ENCODE measurements at places on chromosomes 2 and 18.

DNA sequence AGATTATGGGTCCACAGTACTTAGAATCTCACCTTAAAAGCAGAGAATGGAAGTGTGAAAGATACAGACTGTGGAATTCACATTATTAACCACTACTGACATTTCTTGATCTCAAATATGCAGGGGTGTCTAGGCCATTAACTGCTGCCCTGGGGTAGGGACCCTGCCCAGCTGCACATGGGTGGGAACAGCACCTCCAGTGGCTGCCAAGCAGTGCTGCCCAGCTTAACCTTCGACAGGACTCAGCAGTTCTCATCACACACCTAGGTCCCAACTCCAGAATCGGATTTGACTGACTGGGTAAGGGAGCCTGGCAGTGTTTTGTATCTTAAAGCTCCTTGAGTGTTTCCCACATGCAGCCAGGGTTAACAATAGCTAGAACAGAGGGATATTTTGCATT, 14.9 kb downstream of the ERFE start:
- no peak for DNase-seq

DNA sequence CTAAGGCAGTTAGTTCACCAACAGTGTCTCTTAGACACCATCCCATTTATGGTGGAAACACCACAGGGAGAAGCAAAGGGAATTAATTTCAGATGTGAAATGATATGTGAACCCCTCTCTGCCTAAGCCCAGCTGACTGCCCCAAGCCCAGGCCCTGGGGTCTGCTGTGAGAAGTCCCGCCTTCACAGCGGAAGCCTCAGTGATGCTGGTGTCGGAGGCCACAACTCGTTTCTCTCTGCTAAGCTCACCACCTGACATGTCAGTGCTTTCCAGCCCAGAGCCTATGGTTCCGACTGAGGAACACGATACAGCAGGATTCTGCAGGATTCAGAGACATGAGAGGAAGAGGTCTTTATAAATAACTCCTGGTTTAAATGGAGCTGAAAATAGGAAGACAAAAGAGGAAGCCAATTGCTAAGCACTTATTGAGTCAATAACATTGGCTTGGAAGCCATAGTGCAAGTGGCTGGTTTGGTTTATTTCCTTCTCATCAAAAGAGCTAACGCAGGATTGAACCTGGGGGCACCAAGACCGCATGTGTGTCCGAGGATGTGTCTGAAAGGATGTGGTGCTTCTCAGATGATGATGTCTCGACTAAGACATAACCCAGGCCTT, 21.9 kb upstream of the LOXHD1 start:
- no peak for DNase-seq

DNA sequence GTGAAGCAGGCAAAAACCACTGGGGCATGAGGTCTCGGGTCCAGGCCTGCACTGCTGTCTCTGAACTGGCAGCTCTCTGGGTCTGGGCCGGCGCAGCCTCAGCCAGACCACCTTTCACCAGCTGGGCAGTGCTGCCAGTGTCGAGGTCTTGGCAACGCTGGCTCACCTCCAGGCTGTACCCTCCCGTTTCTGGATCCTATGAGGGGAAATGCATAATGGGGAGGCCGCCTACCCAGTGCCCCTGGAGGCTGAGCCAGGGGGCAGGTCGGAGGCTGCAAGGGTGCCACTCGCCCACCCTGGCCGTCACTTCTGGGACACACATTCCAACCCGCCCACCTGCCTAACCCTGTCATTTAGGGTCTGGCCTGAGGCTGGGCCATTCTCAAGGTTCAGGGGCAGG, 24.6 kb downstream of the KIF1A start:
- no peak for DNase-seq

DNA sequence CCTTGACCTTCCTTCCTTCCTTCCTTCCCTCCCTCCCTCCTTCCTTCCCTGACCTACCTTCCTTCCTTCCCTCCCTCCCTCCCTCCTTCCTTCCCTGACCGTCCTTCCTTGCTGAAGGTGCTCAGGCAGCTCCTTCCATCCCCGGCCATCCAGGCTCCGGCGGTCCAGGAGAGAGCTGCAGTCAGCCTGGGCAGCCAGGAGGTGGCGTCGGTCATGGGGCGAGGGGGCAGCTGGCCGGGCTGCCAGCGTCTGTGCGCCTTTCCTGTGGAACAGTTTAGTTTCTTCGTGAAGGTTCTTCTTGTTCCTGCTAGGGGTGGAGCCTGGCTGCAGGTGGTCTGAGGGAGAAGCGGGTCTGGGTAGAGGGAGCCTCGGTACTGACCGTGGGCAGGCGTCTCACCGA, 15.7 kb downstream of the GPR35 start:
- DNase-seq = peak; percentile 32

DNA sequence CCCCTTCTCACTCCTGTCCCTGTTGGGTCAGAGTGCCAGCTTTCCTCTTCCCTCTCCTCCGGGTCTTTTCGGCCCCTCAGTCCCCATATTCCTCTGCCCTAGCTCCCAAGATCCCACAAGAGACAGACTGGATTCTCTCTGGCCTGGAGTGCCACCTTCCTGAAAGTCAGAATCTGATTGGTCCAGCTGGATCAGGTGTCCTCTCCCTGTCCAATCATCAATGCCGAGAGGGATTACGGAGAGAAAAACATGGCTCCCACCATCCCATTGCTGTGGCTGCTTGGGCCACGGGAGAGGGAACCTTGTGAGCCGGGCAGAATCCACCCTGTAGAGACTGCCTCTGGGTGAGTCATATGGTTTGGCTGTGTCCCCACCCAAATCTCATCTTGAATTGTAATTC, 2.7 kb upstream of the MROH2A start:
- no peak for DNase-seq

- DNase-seq = peak; percentile 38
Observed at GRCh38 chr2:26847307-26847654, 651 bp upstream of the DPYSL5 start.

DNA sequence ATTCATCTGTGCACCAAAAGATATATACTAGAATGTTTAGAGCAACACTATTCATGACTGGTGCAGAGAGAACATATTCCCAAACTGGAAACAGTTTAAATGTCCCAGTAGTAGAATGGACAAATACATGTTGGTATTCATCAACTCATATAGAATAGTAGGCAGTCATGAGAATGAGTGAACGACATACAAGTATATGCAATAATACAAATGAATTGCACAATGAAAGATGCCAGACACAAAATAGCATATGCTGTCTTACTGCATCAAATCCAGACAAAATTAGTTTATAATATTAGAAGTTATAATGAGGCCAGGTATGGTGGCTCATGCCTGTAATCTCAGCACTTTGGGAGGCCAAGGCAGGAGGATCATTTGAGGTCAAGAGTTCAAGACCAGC, 8.3 kb upstream of the PRKAG3 start:
- DNase-seq = no peak

- no peak for DNase-seq
Observed at GRCh38 chr2:98452396-98453027, 7.9 kb downstream of the INPP4A start.

- peak; percentile 8 for DNase-seq
Observed at GRCh38 chr18:13530879-13531387, 195.4 kb downstream of the FAM210A start.

GRCh38 chr2:131035826-131036231, 57.4 kb downstream of the FAM168B start:
- DNase-seq = no peak

GRCh38 chr18:79640064-79640672, 39.4 kb upstream of the CTDP1 start:
- no peak for DNase-seq

DNA sequence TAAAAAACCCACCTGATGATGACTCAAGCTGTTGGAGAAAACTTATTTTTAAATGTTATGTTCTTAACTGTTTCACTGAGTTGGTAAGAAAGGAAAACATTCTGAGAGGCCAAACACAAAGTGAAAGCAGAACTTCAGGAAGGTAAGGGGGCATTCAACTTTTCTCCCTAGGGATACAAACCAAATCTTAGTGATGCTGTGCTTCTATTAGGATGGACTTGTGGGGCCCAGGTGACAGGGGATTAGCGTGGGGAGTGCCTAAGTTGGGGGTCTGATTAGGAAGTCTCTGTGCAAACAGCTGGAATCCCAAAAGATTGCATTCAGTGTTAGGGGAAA, 18.5 kb downstream of the PDCL3 start:
- no peak for DNase-seq

DNA sequence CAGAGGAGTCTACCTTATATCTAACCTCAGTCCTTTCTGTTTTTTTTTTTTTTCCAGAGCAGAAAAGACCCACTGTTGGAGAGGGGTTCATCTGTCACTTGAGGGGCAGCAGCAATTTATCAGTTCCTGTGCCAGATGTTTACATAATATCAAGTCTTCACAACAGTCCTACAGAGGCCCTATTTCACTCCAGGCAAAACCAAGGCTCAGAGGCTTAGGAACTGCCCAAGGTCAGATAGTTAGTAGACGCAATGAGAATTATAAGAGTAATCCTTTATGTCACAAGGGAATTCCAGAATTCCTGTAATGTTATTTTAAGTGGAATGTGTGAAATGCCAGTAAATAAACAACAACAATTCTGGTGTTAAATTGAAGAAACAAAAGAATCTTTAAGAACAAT, 696.1 kb downstream of the NRXN1 start:
- no peak for DNase-seq

- DNase-seq = no peak
Observed at GRCh38 chr2:160156100-160156499, 44.0 kb downstream of the ITGB6 start.

- DNase-seq = no peak
Observed at GRCh38 chr2:216117561-216118340, 8.6 kb downstream of the XRCC5 start.

DNA sequence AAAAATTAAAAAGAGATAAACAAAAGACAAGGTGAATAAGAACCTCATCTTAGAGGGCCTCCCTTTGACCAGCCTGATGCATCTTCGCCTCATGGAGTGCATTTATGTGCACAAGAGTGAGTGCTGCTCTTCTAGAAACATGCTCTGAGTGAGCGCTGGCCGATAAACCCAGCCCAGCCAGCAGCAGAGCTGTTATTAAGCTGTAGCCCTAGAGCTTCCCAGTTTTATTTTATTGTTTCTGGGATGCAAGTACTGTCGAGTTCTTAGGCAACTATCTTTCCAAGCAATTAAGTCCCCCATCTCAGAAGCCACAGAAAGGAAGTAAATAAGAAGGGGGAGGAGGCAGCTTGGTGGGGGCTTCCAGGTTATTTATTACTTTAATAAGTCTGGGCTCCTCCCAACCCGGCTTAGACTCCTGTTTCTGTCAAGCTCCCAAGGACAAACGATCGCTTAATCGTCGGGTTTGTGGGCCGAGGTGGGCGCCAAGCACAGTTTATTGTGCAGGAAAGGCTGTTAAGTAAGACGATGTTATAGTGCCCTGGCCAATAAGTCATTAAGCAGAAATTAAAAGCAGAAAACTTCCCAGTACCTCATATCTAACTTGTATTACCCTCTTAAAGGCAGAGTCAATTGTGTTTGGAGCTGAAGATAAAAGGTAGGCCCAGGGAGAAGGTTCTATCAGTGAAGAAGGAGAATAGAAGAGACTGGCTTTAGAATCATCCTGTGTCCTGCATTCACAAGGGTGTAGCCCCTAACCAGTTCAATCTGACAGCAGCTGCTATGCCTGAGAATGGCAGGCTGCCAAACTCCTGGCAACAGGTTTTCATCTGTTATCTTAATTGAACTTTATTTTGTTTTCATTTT, 176.3 kb downstream of the PIK3C3 start:
- DNase-seq = no peak
